ENCODE measurements at places on chromosomes 6 and 20. TPM values are rescaled to one million over a fixed set of nuclear protein-coding genes. Genes with fewer than 3 reads are reported as not detected.

Gene MYB
- total RNA-seq: 1.6 TPM

GRCh38 chr6:34389034-34389433 lies 3.4 kb downstream of the NUDT3 start:
- no peak for DNase-seq

- DNase-seq: no peak
Observed at GRCh38 chr20:36818185-36818584, 44.6 kb upstream of the DSN1 start.

GRCh38 chr6:36076178-36077063 lies 48.8 kb downstream of the MAPK14 start:
- no peak for DNase-seq

Measured in LHCN-M2 (cell line).